ENCODE measurements at places on chromosomes 13 and 19. TPM values are rescaled to one million over a fixed set of nuclear protein-coding genes. Genes with fewer than 3 reads are reported as not detected.

The SERPINE3 gene
- polyA plus RNA-seq, result 0.14 TPM

The SNRNP70 gene
- polyA plus RNA-seq, result 393 TPM

The ZNF541 gene
- 0.20 TPM for polyA plus RNA-seq

The ZIC5 gene
- polyA plus RNA-seq, result 0.05 TPM

The ATP1A3 gene
- polyA plus RNA-seq, result 0.65 TPM

The PRKD2 gene
- polyA plus RNA-seq, result 41.3 TPM

The ELOF1 gene
- 57.1 TPM for polyA plus RNA-seq

The FGF22 gene
- polyA plus RNA-seq, result 0.83 TPM

The EBI3 gene
- polyA plus RNA-seq, result 0.76 TPM

The CALR3 gene
- not detected for polyA plus RNA-seq

The ZNF548 gene
- 40.9 TPM for polyA plus RNA-seq

The MUC16 gene
- 0.01 TPM for polyA plus RNA-seq

The U2AF1L4 gene
- 18.0 TPM for polyA plus RNA-seq

The PSG2 gene
- not detected for polyA plus RNA-seq

The THSD1 gene
- 8.1 TPM for polyA plus RNA-seq

The NCAN gene
- polyA plus RNA-seq, result not detected

The PEX11G gene
- polyA plus RNA-seq, result 10.8 TPM

The ZNF177 gene
- polyA plus RNA-seq, result 9.7 TPM

The LGALS7 gene
- 0.78 TPM for polyA plus RNA-seq

The LCP1 gene
- polyA plus RNA-seq, result 8.9 TPM

All from renal pelvis (tissue), 12 donors.